CD14-positive monocyte (primary cell): ENCODE measurements at places on chromosomes 1 and 21. TPM values are rescaled to one million over a fixed set of nuclear protein-coding genes. Genes with fewer than 3 reads are reported as not detected.

- H3K27ac ChIP-seq: peak overlapping the region; percentile 89
- H3K4me3 ChIP-seq: no peak overlapping the region
- H3K36me3 ChIP-seq: peaks cover 27% of the 10 kb centered on the region
- no peaks in the 10 kb centered on the region for H3K27me3 ChIP-seq
These were observed 29.8 kb upstream of the CACYBP start for GRCh38 chr1:174969977-174970376.

Gene HPCAL4
- not detected for polyA plus RNA-seq

DNA sequence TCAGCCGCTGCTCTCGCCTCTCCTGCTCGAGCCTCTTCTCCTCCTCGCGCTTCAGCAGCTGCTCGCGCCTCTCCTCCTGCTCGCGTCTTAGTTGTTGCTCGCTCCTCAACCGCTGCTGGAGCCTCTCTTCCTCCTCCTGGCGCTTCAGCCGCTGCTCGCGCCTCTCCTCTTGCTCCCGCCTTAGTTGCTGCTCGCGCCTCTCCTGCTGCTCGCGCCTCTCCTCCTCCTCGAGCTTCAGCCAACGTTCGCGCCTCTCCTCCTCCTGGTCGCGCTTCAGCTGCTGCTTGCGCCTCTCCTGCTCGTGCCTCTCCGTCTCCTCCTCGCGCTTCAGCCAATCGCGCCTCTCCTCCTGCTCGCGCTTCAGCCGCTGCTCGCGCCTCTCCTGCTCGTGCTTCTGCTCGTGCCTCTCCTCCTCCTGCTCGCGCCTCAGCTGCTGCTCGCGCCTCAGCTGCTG lies 3.7 kb downstream of the TCHH start:
- peaks cover 69% of the 10 kb centered on the region for H3K27me3 ChIP-seq
- H3K4me1 ChIP-seq: peaks cover 59% of the 10 kb centered on the region
- H3K4me3 ChIP-seq: peak overlapping the region; percentile 82
- H3K27ac ChIP-seq: no peak overlapping the region
- peak; percentile 13 for DNase-seq

Gene PLEKHG5
- polyA plus RNA-seq: not detected

Gene SPRR1A
- not detected for polyA plus RNA-seq

GRCh38 chr1:4613606-4614370 lies 40.6 kb upstream of the AJAP1 start:
- no peaks in the 10 kb centered on the region for H3K4me1 ChIP-seq
- H3K36me3 ChIP-seq: no peaks in the 10 kb centered on the region
- no peaks in the 10 kb centered on the region for H3K27me3 ChIP-seq
- no peak for DNase-seq
